ENCODE measurements at places on chromosomes 7 and 10.

DNA sequence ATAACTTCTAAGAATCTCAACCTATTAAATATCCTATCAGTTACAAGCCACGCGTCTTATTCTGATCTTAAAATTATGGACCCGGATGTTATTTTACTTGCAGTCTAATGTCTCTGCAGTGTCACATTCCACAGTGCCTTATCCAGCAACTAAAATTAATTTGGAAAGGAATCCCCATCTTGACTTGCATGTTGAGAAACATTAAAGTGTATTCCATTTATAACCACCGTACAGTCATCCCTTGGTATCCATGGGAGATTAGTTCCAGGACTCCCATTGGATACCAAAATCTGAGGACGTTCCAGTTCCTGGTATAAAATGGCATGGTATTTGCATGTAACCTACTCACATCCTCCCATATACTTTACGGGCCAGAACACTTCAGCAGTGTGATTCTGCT is 194.7 kb downstream of the ARHGAP21 start:
- no peak for DNase-seq

DNA sequence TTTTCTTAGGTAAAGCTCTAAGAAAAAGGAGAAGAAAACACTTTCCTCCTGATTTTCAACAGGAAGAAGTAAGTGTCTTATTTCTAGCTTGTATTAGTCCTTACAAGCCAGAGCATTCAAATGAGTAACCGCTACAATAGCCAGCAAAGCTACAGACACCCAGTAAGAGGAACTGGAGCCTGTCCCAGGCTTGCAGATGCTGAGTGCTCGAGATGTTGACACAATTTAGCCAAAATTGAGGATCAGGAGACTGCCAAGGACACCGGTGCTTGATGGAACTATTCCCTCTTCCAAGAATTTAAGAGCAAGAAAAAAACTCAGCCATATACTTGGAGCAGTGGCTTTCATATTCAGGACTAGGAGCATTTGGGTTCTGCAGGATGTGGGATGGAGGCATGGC is 149.3 kb upstream of the DPP6 start:
- DNase-seq: no peak

GRCh38 chr10:120205368-120206018 is 251.5 kb upstream of the PLPP4 start:
- DNase-seq: no peak

- no peak for DNase-seq
Measured at GRCh38 chr7:117896339-117896738, 23.1 kb upstream of the CTTNBP2 start.

DNA sequence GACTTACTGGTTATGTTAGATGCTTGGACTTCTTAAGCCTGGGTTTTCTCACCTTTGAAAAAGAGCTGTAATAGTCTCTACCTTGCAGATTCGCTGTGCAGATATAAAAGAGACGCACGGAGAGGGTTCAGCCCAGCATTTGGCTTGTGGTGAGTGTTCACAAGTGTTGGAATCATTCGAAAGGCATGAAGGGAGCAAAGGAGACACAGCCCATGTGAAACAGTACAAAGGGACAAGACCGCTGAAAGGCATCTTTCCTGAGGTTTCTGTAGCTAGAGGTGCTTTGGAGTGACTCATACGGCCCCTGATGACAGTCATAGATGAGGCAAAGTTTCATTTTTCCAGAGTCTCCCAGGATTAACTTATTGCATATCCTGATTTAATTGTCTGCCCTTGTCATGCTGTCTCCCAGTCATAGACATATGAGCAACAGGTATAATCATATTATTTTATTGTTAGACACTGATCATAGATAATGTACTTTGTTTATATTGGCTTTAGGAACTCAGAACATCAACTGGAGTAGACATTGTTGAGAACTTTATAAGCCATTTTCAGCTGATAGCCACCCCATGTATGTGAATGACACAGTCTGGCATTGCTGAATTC is 171.1 kb downstream of the ADRA2A start:
- no peak for DNase-seq

DNA sequence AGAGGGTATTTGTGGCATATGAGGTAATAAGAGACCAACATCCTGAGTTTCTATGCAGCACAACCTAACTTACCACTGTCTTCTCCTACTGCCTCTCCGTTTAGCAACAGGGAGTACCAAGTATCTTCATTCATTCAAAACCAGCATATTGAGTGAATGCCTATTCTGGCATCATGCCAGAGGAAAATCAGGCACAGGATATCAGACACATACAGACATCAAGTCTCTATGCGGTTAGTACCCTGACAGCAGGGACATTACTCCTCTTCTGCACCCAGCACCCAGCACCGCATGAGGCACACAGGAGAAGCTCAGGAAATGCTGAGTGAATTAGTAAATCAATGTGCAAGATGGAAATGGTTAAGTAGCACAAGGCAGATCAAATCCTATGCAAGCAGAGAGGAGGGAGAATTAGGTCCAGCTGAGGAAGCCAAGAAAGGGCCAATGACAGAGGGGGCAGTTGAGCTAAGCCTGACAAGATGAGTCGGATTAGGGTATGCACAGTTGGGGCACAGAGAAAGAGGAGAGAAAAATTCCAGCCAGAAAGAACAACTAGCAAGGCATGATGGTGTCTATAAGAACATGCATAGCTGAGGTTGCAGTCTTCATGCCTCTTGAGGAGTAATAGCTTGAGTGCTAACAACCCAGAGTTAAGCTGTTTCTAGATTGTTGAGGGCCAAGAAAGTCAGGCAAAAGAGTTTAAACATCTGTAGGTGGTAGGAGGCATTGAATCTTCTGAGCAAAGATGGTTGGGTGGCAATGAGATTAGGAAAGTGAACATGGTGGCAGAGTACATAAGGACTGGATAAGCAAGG is 146.0 kb downstream of the PLXNA4 start:
- no peak for DNase-seq

- no peak for DNase-seq
Measured at GRCh38 chr10:16741540-16741939, 75.7 kb downstream of the RSU1 start.

GRCh38 chr7:112504093-112504695 is 23.4 kb downstream of the LSMEM1 start:
- no peak for DNase-seq

DNA sequence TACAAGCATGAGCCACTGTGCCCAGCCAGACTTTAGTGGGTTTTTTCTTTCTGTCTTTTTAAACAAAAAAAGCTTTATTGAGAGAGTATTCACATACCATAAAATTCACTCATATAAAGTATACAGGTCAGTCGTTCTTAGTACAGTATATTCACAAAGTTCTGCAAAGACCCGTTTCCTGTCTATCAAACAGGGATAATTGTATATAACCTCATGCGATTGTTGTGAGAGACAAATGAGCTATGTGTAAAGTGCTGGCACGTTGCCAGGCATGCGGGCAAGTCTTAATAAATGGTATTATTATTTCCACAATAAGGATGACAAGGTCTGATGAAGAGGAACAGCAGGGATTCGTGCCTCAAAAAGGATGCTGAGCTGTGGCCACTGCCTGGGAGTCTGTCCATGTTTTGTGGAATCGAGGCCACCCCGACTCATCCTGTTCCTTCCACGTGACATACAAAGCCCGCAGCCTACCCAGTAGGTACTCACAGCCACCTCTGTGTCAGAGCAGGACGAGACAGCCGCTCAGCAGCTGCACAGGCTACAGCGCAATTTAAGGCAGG is 51.6 kb downstream of the SMKR1 start:
- no peak for DNase-seq

DNA sequence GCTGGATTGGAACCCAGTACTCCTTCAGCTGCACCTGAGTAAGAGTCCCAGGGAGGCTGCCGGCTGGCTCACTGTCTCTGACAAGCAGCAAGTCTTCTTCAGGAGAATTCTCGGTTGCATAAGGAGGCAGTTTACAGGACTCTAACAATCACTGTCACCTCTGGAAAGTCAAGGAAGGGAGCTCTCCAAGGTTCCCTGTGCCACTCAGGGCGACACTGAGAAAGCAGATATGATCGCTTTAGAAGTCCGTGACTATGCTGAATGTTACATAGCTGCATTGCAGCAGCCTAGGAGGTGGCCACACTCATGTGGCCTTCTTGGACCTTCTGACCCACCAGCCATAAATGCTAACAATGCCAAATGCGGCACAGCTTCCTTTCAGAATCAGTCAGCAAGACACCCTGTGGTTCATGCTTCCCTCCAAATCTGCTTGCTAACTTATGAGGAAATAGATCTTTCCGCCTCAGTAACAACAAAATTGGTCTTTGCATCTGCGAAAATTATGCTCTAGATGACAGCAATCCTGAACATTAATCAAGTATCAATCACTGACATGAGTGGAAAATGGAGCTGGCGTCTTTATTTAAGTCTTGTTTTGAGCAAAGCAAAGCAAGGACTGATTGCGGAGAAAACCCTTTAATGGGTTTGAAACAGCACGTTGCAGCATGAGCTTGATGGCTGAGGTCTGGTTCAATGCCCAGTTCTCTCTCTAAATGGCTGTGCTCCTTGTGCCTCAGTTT is 132.9 kb downstream of the ATXN7L1 start:
- DNase-seq: no peak

- DNase-seq: no peak
Measured at GRCh38 chr7:116170180-116170579, 40.2 kb upstream of the TES start.

GRCh38 chr10:51244309-51244708 is 170.0 kb downstream of the PRKG1 start:
- no peak for DNase-seq

All from stimulated activated CD4-positive, alpha-beta T cell treated with anti-CD3 and anti-CD28 coated beads, Interleukin-1b, Interleukin-23, amount 100 ng/mL, for 1 hour (primary cell).